Stimulated activated CD8-positive, alpha-beta memory T cell treated with anti-CD3 and anti-CD28 coated beads, Interleukin-7, amount 100 ng/mL, for 24 hours (primary cell): ENCODE measurements at places on chromosomes 11 and 22.

DNA sequence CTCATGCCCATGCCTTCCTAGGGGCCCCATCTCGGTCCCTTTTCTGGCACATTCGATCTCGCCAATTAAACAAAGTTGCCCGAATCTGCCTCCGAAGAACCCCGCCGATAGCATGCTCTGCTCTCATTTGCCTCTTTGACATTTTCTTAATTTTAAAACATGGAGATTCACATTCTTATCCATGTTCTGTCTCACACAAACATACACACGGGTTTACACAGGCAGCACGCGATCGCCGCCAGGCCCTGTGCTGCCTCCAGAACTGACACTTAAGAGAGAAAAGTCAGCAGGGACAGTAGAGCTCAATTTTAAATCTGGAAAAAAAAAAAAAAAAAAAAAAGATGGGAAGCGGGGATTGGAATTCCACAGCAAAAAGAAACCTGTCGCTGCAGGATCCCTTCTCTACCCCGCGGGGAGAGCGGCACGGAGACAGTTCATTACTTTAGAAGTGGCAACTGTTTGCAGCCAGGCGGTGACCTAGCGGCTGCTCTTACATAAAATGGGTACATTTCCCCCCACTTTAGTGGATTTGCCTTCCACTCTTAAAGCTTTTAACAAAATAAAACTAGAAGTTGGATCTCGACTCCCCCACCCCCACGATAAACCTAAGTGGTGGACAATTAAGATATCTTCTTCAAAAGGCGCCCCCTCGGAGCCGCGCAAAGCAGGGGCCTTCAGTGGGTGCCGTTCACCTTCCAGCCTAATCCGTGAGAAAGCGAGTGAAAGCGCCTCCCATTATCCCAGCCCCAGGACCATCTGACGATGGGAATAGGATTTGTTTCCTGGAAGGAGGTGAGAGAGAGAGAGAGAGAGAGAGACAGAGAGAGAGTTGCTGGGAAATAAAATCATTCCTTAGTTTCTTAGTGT lies 13.7 kb downstream of the PAX6 start:
- no peak for DNase-seq

DNA sequence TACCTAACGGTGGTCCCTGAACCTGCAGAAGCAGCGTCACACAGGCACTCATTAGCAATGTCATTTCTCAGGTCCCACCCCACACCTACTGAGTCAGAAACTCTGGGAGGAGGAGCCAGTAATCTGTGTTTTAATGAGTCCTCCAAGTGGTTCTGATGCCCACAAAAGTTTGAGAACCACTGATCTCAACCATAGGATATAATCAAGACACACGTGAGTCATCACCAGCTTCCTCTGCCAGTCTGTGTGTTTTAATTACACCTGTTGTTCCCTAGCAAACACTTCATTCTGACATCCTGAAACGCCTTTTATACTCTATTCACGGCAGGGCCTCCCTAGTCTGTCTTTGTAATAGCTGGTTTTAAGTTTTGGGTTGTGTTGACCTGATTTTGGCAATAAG lies 5.8 kb downstream of the TECTA start:
- DNase-seq = no peak

GRCh38 chr22:49951000-49951677 lies 9.4 kb upstream of the PIM3 start:
- no peak for DNase-seq

- DNase-seq = no peak
Observed at GRCh38 chr11:116736763-116737162, 36.0 kb downstream of the BUD13 start.

GRCh38 chr11:75504501-75504900 lies 21.2 kb downstream of the GDPD5 start:
- no peak for DNase-seq

DNA sequence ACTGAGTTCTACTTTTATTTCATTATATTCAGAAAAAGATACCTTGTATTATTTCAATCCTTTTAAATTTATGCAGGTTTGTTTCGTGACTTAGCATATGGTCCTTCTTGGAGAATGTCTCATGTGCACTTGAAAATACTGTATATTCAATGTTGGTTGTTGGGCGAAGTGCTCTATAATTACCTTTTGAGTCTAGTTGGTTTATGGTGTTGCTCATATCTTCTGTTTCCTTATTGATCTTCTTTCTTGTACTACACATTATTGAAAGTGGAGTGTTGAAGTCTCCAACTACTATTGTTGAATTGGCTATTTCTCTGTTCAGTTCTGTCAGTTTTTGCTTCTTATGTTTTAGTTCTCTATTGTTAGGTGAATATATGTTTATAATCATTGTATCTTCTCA lies 90.4 kb downstream of the KCNQ1OT1 start:
- DNase-seq = no peak

GRCh38 chr11:67366961-67367760 lies 6.2 kb downstream of the CLCF1 start:
- DNase-seq = no peak

DNA sequence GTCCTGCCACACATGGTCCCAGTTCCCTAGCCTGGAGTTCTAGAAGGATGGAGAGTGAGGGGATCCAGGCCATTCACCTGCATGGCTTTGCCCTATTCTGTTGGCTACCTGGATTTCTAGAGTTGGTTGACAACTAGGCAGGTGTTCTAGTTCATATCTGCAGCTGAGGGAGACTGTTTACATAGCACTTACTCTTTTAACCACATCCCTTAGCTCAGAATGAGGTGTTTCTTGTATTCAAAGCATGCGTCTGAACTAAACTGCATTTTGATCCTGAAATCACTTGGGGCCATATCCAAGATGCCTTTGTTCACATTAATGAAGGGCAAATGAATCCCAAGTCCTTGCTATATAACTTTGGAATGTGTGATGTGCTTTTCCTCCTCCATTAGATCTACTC lies 60.9 kb downstream of the SYT13 start:
- no peak for DNase-seq

GRCh38 chr11:56816259-56816658 lies 67.8 kb upstream of the OR9G4 start:
- no peak for DNase-seq

GRCh38 chr11:10473371-10473770 lies 18.3 kb downstream of the AMPD3 start:
- DNase-seq = no peak

GRCh38 chr11:66228521-66228920 lies 39.9 kb upstream of the RAB1B start:
- no peak for DNase-seq
